ENCODE measurements at places on chromosomes 5 and 9.

DNA sequence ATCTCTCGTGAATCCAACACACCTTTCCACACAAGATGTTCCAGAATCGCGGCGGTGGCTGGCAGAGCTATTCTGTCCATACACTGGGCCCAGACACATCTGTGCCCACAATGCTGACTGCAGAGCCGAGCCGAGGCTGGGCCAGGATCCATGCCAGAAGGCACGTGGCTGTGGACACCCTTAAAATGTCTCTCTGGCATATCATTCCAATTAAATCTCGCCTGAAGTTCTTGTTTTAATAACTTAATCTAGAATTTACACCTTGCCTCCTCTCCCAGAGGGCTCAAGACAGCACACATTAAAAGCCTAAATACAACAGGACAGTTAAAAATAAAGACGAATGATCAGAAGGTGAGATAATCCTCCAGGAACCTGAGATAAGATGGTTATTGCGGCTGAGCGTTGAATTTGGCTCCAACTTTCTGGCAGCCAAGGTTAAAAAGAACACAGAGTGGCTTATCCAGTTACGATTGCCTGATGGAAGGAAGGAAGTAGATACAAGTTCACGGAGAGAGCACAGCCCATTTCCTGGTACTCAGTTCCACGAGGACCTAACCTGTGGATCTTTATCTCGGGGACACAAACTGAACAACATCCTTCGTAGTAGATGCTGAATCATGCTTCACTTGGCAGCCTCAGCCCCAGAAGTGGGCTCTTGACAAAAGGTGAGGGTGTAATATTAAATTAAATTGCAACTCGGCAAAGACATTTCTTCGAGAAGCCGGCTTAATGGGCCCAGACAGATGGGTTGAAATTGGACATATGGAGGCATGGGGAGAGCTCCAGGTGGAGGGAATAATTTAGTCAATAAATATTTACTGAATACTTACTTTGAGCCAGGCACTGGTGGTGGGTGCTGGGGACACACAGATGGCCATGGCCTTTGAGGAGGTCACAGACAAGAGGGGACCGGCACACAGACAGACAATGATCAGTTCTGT, 86.0 kb upstream of the TBC1D2 start:
- DNase-seq = no peak

- no peak for DNase-seq
Measured at GRCh38 chr9:124014956-124015660, 3.5 kb downstream of the LHX2 start.

GRCh38 chr9:3018071-3018470, 174.2 kb upstream of the PUM3 start:
- DNase-seq = no peak

GRCh38 chr5:154797762-154798161, 42.6 kb downstream of the LARP1 start:
- no peak for DNase-seq

Measured in amniotic stem cell (primary cell).